ENCODE measurements at places on chromosomes 12 and 14. TPM values are rescaled to one million over a fixed set of nuclear protein-coding genes. Genes with fewer than 3 reads are reported as not detected.

DNA sequence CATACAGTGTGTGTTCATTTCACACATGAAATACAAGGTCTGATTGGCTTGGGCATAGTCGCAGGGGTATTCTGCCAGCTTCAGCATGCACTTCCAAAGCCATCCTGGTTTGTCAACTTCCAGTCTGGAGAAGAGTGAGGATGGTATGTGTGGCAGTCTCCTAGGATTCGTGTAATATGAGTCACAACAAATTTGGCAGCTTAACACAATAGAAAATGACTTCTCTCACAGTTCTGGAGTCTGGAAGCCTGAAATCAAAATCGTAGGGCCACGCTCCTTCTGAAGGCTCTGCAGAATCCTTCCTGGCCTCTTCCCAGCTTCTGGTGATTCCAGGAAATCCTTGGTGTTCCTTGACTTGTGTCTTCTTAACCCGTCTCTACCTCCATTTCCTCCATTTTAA, 167.5 kb downstream of the PPM1H start:
- H3K27ac ChIP-seq, result no peak overlapping the region
- no peak overlapping the region for H3K4me3 ChIP-seq
- H3K4me1 ChIP-seq, result no peaks in the 10 kb centered on the region
- DNase-seq, result no peak
- no peaks in the 10 kb centered on the region for H3K27me3 ChIP-seq

DNA sequence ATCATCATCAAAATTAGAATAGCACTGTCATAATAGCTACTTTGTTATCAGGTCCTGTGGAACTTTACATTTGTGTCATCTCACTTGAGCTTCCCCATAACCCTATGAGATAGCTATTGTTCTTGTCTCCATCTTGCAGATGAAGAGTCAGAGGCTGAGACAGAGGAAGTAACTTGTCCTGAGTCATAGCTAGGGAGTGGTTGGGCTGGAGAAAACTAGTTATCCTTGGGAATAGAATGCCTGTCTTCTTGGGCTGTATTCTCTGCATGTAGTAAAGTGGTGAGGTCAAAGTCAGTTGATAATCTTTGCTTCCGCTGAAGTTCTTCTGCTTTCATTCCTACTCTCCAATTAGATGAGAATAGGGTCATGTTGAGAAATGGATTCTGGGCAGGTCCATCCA, 117.0 kb downstream of the SMOC1 start:
- H3K4me3 ChIP-seq, result no peak overlapping the region
- DNase-seq, result no peak
- H3K27me3 ChIP-seq, result no peaks in the 10 kb centered on the region
- no peaks in the 10 kb centered on the region for H3K36me3 ChIP-seq
- no peak overlapping the region for H3K27ac ChIP-seq

CACNA1C gene
- total RNA-seq, result 9.8 TPM

DNA sequence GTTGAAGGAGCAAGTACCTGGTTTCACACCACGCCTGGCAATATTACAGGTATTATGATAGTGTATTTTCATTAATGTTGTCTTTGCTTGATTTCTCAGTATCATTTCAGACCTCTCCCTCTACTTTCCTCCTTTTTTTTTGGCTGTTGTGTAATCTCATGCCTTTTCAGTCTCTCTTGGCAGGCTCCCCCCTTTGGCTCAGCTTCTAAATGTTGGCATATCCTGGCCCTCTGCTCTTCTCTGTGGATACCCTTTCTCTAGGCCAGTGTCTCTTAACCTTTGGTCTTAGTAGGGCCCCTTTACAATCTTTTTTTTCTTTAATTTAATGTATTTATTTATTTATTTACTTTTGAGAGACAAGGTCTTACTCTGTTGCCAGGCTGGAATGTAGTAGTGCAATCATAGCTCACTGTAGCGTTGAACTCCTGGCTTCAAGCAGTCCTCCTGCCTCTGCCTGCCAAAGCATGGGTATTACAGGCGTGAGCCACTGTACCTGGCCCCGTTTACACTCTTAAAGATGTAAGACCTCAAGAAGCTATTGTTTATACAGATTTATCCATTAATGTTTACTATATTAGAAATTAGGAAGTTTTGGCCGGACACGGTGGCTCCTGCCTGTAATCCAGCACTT, 12.8 kb downstream of the MTHFD1 start:
- H3K27me3 ChIP-seq, result no peaks in the 10 kb centered on the region
- no peak for DNase-seq
- H3K4me1 ChIP-seq, result peaks cover 9% of the 10 kb centered on the region
- no peaks in the 10 kb centered on the region for H3K36me3 ChIP-seq

CCNT1 gene
- 11.9 TPM for total RNA-seq

DNA sequence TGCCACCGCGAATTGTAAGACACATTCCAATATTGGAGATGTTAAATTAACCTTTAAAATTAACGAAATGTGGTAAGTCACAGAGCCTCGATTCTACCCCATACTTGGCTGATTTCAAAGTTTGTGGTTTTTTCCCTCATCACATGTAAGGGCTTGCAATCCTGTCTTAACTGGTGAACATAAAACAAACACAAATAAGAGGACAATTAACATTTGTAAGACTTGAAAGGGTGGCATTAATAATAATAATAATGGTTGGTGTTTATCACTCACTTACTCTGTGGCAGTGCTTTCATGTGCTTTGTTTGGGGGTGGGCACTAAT, 26.6 kb downstream of the PPFIBP1 start:
- H3K27me3 ChIP-seq, result no peaks in the 10 kb centered on the region
- H3K27ac ChIP-seq, result no peak overlapping the region
- peaks cover 33% of the 10 kb centered on the region for H3K4me1 ChIP-seq
- no peak for DNase-seq
- no peaks in the 10 kb centered on the region for H3K36me3 ChIP-seq

GRCh38 chr14:74652541-74652940, 40.5 kb upstream of the LTBP2 start:
- H3K36me3 ChIP-seq, result no peaks in the 10 kb centered on the region
- H3K27me3 ChIP-seq, result no peaks in the 10 kb centered on the region
- H3K4me1 ChIP-seq, result peaks cover 6% of the 10 kb centered on the region
- no peak overlapping the region for H3K4me3 ChIP-seq
- H3K27ac ChIP-seq, result no peak overlapping the region

DNA sequence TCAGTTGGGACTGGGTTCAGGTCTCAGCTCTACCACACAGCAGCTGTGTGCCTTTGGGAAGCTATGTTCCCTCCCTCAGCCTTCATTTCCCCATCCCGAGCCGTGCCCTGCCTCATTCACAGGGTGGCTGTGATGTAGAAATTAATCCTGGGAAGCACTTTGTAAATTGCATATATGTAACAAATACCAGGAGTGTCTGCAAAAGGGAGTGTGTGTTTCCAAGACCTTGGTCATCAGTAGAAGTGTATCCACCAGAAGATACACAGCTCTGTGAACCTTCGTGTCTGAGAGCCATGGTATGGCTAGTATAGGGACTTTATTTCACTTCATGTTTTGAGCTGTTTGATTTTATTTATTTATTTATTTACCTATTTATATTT, 26.1 kb downstream of the ALDH2 start:
- no peak for DNase-seq
- H3K36me3 ChIP-seq, result peaks cover 95% of the 10 kb centered on the region
- H3K27ac ChIP-seq, result no peak overlapping the region
- H3K4me1 ChIP-seq, result no peaks in the 10 kb centered on the region
- no peak overlapping the region for H3K4me3 ChIP-seq

- H3K4me3 ChIP-seq, result no peak overlapping the region
- no peaks in the 10 kb centered on the region for H3K27me3 ChIP-seq
- DNase-seq, result no peak
- H3K36me3 ChIP-seq, result no peaks in the 10 kb centered on the region
- no peaks in the 10 kb centered on the region for H3K4me1 ChIP-seq
Observed at GRCh38 chr12:107864235-107864634, 89.7 kb downstream of the ASCL4 start.

DNA sequence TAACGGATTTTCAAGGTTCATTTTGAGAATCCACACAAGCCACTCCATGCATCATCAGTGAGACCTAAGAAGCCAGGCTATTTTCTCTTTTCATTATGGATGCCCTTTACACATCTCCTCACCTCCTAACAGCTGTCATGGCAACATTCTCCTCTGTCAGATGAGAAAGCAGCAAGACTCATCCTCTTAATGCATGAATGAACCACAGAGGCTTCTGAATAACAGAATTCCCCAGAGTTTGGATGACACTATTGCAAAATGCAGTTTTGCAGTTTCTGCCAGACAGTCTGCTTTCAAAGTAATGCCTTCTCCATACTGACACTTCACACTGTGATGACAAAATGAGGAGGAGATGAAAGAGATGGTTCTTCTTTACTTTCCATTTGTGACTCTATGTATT, 286.7 kb upstream of the GRIP1 start:
- no peak overlapping the region for H3K27ac ChIP-seq
- no peaks in the 10 kb centered on the region for H3K36me3 ChIP-seq
- no peaks in the 10 kb centered on the region for H3K27me3 ChIP-seq
- H3K4me3 ChIP-seq, result no peak overlapping the region

GRCh38 chr12:1534748-1535147, 59.6 kb downstream of the FBXL14 start:
- no peak for DNase-seq
- peaks cover 12% of the 10 kb centered on the region for H3K4me1 ChIP-seq
- no peak overlapping the region for H3K27ac ChIP-seq
- no peaks in the 10 kb centered on the region for H3K36me3 ChIP-seq

GRCh38 chr14:58167057-58167456, 15.0 kb upstream of the ARMH4 start:
- H3K27ac ChIP-seq, result no peak overlapping the region
- H3K4me1 ChIP-seq, result peaks cover 5% of the 10 kb centered on the region
- DNase-seq, result no peak
- H3K27me3 ChIP-seq, result no peaks in the 10 kb centered on the region

RNASE3 gene
- total RNA-seq, result 0.76 TPM

KLHL33 gene
- total RNA-seq, result 0.22 TPM

PMCH gene
- not detected for total RNA-seq

DNA sequence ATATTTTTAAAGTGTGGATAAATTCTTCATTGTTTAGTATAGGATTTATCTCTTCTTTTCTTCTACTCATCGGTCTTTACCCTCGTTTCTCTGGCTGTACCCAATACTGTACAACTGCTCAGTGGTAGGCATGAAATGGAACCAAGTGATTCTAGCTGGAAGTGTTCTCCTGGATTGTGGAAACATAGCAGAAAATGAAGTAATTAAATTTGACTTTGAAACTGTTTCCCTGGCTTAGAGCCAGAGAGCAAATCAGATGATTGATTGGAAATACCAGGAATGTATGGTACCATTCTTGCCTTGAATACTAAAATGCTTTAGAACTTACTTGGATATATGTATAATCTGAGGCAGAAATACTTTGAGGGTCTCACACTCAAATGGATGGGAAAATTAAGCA, 292.3 kb downstream of the ERC1 start:
- no peak overlapping the region for H3K4me3 ChIP-seq
- H3K27ac ChIP-seq, result peak overlapping the region; percentile 8
- H3K4me1 ChIP-seq, result no peaks in the 10 kb centered on the region
- H3K27me3 ChIP-seq, result no peaks in the 10 kb centered on the region
- DNase-seq, result no peak

KLRF1 gene
- 6.9 TPM for total RNA-seq

SLCO1B1 gene
- total RNA-seq, result not detected

DNA sequence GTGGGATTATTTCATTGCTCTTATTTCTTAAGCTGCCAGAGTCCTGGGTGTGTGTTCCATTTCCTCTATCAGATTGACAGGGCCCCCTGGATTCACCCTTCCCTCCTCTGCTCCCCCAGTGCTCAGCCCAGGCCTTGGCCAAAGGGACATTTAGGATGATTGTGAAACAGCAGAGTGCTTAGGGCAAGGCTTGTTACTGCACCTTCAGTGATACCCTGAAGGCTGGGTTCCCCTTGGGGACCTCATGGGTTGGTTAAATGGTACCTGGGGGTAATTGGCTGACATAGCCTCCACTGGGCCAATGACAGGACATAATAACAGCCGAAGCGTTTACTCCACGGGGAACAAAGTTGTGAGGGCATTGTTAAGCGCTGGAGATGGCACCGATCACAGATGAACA, 1.3 kb upstream of the KRT72 start:
- no peaks in the 10 kb centered on the region for H3K4me1 ChIP-seq
- no peak for DNase-seq
- H3K27ac ChIP-seq, result no peak overlapping the region
- H3K27me3 ChIP-seq, result peaks cover 11% of the 10 kb centered on the region

GRCh38 chr12:38456537-38457120, 140.1 kb downstream of the ALG10B start:
- no peak for DNase-seq
- no peaks in the 10 kb centered on the region for H3K4me1 ChIP-seq
- no peak overlapping the region for H3K4me3 ChIP-seq
- no peak overlapping the region for H3K27ac ChIP-seq

TMEM121 gene
- total RNA-seq, result 3.8 TPM

DNA sequence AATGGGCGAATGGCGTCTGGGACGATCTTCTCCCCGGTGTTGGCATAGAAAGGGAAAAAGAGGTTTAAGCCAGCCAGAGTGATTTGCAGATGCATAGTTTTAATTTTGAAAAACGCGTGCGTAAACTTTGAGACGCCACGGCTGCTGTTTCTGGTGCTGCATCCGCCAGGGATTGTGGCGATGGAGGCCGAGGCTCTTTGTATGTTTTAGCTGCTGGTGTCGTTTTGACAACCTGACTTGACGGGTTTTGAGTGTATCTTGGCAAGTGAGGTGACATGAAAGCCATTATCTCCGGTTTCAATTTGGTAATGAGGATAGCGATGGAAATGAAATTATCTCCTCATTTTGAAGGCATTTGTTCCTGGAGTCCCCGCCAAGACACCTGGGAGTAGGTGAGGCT, 1.6 kb downstream of the PTGDR start:
- H3K4me1 ChIP-seq, result peaks cover 23% of the 10 kb centered on the region
- DNase-seq, result no peak
- H3K27ac ChIP-seq, result no peak overlapping the region
- H3K36me3 ChIP-seq, result no peaks in the 10 kb centered on the region
- no peak overlapping the region for H3K4me3 ChIP-seq
- H3K27me3 ChIP-seq, result peaks cover 11% of the 10 kb centered on the region

DNA sequence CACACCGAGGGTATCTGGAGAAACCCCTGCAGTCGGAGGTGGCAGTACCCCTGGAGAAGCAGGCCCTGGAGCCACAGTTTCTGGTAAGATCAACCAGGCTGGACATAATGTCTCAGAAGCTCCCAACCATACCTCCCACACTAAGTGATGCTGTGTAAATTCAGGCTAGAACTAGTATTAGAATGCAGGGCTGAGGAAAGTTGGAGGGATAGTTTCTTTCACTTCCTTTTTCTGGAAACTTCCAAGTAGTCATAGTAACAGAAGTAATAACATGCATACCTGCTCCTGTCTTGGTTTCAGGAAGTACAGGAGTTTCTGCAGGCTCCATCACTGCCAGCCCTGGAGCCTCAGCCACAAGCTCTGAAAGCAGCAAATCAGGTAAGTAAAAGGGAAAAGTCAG, 228.1 kb upstream of the CNTN1 start:
- DNase-seq, result no peak
- H3K27me3 ChIP-seq, result no peaks in the 10 kb centered on the region
- no peaks in the 10 kb centered on the region for H3K36me3 ChIP-seq
- no peaks in the 10 kb centered on the region for H3K4me1 ChIP-seq
- no peak overlapping the region for H3K4me3 ChIP-seq

LTBR gene
- 84.9 TPM for total RNA-seq

DNA sequence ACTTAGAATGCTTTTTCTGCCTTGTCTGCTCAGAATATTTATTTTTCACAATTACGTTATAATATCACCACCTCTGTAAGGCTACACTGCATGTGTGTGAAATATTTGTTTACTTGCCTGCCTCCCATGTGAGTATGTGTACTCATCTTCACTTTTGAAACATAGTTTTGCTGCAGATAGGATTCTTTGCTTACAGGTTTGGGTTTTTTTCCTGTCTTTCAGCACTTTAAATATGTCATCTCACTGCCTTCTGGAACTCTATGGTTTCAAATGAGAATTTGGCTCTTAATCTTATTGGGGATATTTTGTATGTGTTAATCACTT, 10.9 kb downstream of the G2E3 start:
- no peak for DNase-seq
- no peak overlapping the region for H3K4me3 ChIP-seq
- H3K27me3 ChIP-seq, result no peaks in the 10 kb centered on the region
- no peaks in the 10 kb centered on the region for H3K36me3 ChIP-seq

SMCO2 gene
- total RNA-seq, result not detected

VTI1B gene
- total RNA-seq, result 60.0 TPM
